Stimulated activated CD8-positive, alpha-beta memory T cell treated with anti-CD3 and anti-CD28 coated beads, Interleukin-4, amount 100 ng/mL, for 24 hours (primary cell): ENCODE measurements at places on chromosomes 11 and 22.

GRCh38 chr11:77003963-77004362 is 30.2 kb upstream of the B3GNT6 start:
- no peak for DNase-seq

DNA sequence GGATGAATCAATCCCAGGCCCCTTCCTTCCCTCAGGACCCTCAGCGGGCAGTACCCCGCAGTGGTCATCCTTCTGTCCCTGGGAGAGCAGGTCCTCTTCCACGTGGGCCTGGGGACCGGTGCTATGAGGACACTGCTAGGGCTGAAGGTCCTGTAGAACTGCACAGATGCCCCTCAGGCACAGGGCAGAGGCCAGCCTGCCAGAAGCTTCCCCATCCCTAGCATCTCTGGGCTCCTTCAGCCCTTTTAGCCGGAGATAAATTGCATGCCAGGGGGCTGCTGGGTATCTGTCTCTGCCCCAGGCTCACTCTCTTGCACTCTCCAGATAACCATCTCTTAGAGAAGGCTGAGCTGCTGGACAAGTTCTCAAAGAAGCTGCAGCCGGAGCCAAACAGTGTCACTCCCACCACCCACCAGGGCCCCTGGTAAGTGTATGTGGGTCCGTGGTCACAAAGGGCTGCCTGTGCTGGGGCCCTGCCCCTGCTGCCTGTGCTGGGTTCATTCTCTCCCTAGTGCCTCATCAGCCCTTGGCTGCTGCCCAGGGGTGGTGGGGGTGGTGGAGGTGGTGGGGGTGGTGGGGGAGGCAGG is 2.3 kb downstream of the ATG16L2 start:
- no peak for DNase-seq

DNA sequence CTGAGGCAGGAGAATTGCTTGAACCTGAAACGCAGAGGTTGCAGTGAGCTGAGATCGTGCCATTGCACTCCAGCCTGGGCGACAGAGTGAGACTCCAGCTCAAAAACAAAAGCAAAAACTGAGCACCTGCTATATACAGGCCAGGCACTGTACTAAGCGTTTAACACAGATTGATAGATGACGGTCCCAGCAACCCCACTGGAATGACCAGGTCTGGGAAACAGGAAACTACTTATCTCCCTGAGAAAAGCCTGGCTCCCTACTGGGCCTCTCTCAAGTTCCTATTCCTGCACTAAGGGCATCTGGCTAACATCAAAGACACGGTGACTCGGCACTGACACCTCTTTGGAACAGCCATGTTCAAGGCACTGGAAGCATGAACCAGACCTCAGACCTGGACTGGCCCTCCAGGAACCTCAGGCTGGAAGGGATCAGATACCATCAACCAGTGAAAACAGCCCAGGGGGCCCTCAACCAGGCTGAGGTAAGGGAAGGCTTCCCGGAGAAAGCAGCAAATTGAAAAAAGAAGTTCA is 16.6 kb downstream of the ARAP1 start:
- no peak for DNase-seq

DNA sequence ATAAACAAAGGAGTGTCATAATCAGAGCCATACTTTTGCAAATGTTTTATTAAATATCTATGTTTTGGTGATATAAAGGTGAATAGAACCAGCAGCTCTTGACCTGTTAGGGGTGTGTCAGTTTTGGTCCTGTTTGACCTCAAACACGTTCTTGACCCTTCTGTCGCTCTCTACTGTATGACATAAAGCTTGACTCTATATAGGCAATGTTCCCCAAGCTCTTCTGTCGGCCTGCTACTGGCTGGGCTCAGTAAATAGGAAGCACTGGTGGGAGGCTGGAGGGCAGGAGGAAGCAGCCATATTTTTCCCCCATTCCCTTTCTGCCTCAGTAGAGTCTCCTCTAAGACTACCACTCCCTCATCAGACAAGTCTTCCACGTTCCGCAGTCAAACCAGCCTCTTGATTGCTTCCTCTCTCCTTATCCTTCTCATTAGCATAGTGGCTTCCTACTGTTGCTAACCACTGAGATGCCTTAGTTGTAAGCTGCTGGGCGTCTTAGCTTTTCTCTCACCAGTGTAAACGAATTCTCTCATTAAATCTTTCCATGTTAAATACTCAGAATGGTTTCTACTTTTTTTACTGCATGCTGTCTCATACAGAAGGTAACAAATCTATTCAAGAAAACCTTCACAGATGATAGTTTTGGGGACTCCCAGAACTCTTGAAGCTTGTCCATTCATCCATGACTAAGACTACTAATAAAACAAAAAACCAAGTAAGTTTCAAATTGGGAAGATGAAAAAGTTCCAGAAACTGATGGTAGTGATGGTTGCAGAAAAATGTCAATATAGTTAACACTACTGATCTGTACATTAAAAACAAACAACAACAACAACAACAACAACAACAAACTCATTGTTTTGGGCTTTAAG is 3.3 kb downstream of the NPAT start:
- no peak for DNase-seq

GRCh38 chr11:22634897-22635629 is 9.4 kb upstream of the FANCF start:
- DNase-seq = no peak

DNA sequence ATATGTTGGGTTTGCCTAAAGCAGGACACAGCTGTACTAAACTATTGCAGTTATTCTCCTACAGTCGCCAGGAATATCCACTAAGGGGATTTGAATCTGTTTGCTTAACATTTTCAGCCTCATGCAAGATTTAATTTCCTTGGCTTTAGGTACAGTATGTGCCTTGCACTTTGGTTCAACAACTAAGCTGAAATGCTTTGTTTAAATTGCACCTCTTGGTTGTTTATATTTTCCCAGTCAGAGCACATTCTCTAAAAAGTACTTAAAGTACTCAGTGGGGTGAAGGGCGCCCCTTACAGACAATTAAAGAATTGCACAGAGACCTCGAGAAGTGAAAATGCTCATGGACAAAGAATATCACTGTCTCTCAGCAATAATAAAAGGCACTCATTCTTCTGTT is 107.8 kb upstream of the MTNR1B start:
- no peak for DNase-seq
